ENCODE measurements at places on chromosomes 4 and X.

GRCh38 chr4:113447061-113447460 lies 314.5 kb downstream of the CAMK2D start:
- DNase-seq, result no peak

DNA sequence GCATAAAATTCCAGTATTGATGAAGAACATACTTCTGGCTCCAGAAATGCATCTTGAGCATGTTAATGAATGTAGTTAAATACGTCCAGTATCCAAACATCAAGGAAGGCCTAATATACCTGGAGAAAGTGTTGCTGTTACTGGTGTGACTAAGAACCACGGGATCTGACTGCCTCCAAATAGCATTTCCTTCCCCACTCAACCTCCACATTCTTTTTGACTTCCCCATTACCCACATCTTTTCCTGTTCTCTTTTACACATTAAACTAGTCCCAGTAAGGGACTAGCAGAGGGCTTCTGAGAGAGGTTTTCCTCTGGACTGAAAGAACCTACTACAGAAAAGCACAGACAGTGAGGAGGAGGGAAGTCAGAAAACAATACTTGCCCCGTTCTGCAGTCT lies 482.8 kb upstream of the HTR2C start:
- DNase-seq, result no peak

DNA sequence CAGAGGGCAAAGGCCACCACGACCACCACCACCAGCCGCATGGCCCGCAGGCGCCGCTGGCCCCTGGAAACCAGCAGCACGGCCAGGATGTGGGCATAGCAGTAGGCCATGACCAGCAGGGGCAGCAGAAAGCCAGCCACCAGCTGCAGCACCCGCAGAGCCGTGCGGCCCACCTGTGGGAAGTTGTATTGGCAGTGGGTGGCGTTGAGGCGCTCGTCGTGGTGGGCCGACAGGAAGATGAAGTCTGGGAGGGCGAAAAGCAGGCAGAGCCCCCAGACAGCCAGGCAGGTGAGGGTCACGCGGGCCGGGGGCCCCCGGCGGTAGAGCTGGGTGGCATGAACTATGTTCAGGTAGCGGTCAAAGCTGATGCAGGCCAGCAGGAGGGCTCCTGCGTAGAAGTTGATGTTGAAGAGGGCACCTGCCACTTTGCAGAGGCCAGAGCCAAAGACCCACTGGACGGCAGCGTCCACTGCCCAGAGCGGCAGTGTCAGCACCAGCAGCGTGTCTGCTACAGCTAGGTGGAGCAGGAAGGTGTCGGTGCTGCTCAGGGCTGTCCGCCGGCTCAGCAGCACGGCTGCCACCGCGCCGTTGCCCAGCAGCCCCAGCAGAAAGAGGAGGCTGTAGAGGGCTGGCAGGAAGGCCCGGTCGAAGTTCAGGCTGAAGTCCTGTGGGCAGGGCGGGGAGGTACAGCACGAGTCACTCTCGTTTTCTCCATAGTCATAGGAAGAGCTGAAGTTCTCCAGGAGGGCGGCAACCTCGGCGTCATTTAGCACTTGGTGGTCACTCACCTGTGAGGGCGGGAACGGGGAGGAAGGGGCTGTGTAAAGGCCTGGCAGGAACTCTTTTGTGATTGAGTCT lies 1.4 kb downstream of the CXCR3 start:
- no peak for DNase-seq

GRCh38 chr4:70980196-70980595 lies 13.3 kb upstream of the DCK start:
- DNase-seq, result no peak

DNA sequence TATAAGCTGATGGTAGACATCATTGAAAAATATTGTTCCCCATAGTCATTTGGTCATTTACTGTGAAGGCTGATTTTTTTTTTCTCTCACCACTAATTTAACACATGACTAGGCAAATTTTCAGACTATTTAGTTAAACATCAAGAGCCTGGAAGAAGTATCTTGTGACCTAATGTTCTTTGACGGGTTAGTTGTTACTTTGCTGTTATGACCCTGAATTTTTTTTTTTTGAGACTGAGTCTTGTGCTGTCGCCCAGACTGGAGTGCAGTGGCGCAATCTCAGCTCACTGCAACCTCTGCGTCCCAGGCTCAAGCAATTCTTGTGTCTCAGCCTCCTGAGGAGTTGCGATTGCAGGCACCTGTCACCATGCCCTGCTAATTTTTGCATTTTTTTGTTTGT lies 67.0 kb downstream of the HPF1 start:
- DNase-seq, result no peak

- DNase-seq, result no peak
These were observed 136.8 kb downstream of the TET2 start for GRCh38 chr4:105283501-105283900.

All from hypothalamus (tissue), 51 donors.